ENCODE measurements at places on chromosomes 16 and 17.

GRCh38 chr16:4968879-4969483 is 10.9 kb downstream of the SEC14L5 start:
- no peak for DNase-seq

- DNase-seq, result no peak
Measured at GRCh38 chr17:2888326-2888725, 92.1 kb downstream of the RAP1GAP2 start.

DNA sequence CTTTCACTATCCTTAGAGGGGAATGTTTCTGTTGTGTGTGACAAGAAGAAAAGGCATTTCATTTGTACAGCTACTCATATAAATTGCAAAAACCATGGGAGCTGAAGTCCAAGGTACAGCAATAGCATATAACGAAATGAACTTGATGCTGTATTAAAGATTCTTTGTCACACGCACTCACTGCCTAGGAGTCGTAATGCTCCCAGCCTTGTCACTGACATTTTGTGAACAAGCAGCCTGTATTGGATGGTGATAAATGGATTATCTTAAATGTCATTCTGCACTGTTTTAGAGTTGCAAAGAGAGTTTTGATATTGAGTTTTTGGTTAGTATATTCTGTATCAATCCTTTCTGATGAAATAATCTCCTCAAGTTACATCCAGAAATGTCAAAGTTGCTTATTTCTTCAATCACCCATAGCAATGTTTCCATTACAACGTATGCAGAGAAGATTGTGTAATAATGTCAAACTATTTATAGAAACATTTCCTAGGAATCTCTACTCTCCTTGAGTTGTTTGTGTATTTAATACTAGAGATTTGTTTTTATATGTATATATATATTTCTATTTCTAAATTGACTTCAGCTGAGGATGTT is 270.6 kb downstream of the FTO start:
- no peak for DNase-seq

GRCh38 chr17:36111068-36111490 is 7.5 kb downstream of the CCL4 start:
- no peak for DNase-seq

- DNase-seq, result no peak
Measured at GRCh38 chr17:39104657-39105056, 46.8 kb downstream of the PLXDC1 start.

GRCh38 chr16:10556236-10556635 is 24.2 kb downstream of the EMP2 start:
- no peak for DNase-seq

Measured in DND-41 (cell line).